T-helper 17 cell (primary cell): ENCODE measurements at places on chromosomes 1 and 21.

GRCh38 chr1:150168960-150169601, 19.4 kb downstream of the PLEKHO1 start:
- DNase-seq: peak; percentile 29

- no peak for DNase-seq
These were observed 4.8 kb upstream of the TMCO1 start for GRCh38 chr1:165773324-165773965.

DNA sequence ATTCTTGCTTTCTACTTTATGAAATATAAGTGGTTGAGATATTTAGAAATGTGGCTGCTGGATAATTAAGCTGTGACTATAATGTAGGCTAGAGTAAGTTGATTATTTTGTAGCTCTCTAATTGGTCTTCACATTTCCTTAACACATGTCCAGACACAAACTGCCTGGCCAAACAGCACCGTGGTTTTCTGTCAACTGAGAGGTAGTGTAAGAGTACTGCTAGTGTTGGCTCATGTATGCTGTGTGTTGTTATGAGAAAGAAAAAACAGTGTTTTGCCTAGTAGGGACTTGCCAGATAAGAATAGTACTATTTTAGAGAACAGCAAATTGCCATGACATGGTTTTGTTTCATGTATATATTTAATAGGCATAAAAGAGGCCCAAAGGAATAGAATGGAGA, 37.1 kb downstream of the TMED5 start:
- no peak for DNase-seq

- no peak for DNase-seq
These were observed 139.0 kb downstream of the RASAL2 start for GRCh38 chr1:178232949-178233348.

GRCh38 chr1:115283681-115284146, 54.3 kb downstream of the NGF start:
- DNase-seq: no peak

DNA sequence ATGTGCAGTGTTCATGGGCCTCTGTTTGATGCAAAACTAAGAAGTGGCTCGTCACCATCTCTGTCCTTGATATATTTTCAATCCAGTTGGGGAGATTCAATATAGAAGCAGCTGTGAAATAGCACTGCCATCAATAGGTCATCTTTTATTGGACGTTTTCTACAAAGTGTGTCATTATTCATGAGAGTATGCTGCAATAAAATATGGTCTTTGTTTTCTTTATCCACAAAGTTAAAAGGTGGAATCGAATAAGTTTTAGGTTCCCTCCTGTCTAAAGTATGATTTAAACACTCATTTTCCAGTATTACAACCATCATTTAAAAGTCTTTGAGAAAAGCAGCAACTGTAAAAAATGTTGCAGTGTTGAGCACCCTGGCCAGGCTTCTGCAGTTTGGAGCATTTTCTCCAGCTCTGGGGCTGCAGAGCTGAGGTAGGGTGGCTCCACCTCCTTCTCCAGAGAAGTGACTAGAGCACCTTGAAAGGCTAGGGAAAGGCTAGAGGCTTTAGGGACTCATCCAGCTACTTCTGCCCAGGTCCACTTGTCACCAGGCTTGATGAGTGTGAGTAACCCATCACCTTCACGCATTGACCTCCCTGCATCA, 56.5 kb upstream of the DNAH14 start:
- DNase-seq: no peak

DNA sequence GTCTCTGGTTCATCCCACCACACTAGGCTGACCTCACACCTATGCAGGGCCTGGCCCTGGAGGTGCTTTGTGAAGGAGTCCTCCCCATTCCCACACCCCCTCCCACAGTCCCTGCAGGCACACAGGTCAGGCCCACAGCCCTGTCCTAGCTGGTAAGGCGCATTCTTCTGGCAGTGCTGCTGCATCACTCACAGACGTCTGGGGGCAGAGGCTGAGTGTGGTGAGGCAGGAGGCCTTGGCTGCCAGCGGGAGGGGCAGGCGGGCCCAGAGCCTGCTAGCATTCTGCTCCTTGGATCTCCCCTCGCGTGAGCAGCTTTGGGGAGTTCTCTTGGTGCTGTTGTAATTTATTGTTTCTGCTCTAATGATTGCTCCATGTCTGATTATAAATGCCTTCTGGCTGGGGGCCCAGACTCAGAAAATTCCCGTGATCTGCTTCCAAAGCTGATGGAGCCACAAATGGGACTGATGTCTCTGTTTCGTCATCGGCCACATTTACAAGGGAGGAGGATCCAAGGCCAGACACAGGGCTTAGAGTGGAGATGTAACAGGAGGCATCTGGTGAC, 62.9 kb downstream of the TRABD2B start:
- DNase-seq: no peak
